ENCODE measurements at places on chromosomes 11 and 22. TPM values are rescaled to one million over a fixed set of nuclear protein-coding genes. Genes with fewer than 3 reads are reported as not detected.

CLTCL1 gene
- total RNA-seq: 10.2 TPM

- DNase-seq: peak; percentile 91
These were observed 121.3 kb downstream of the APOL5 start for GRCh38 chr22:35838855-35839576.

DNA sequence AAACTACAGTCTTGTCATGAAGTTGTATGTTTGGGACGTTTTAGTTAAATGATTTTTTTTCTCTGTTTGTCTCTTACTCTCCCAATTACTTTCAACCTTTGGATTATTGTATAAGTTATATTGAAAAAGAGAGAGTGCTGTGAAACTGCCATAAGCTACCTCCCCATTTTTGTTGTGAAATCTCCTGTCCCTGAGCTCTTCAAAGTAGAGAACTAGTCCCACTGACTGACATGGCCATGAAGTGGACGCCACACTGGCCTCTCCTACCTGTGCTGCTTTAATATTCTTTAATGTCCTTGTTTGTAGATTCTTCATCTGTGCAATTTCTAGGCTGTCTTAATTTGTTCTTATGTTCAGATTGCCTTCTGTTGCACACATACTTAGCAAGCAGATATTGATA lies 56.3 kb downstream of the PPFIA1 start:
- DNase-seq: no peak

DNA sequence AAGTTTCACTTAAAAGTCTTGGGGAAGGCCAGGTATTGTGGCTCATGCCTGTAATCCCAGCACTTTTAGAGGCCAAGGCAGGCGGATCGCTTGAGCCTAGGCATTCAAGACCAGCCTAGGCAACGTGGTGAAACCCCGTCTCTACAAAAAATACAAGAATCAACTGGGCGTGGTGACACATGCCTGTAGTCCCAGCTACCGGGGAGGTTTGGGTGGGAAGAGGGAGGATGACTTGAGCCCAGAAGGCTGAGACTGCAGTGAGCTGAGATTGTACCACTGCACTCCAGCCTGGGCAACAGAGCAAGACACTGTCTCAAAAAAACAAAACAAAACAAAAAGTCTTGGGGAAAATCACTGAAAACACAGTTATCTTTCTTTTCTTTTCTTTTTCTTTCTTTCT lies 15.4 kb upstream of the XBP1 start:
- no peak for DNase-seq

- peak; percentile 68 for DNase-seq
These were observed 17.3 kb downstream of the EPS8L2 start for GRCh38 chr11:723120-723883.

DNA sequence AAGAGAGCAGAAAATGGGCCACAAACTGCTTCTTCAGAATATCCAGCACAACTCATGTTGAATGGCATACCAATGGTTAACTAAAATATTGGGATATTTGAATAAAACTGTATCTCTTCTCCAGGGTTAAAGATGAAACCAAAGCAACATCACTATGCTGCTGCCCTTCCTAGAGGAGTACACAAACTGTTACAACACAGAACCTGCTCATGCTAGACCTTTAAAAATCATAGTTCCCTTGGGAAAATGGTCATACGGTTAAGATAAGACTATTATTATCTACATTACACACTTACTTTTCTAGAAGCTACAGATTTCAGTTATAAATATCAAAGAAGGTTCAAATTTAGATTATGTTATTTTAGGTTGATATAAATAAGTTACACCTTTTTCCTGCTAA lies 78.6 kb upstream of the TP53AIP1 start:
- DNase-seq: peak; percentile 25

OSBP2 gene
- total RNA-seq: 2.0 TPM

TSGA10IP gene
- not detected for total RNA-seq

- DNase-seq: peak; percentile 44
These were observed 4.1 kb downstream of the MARK2 start for GRCh38 chr11:63843041-63843440.

DNA sequence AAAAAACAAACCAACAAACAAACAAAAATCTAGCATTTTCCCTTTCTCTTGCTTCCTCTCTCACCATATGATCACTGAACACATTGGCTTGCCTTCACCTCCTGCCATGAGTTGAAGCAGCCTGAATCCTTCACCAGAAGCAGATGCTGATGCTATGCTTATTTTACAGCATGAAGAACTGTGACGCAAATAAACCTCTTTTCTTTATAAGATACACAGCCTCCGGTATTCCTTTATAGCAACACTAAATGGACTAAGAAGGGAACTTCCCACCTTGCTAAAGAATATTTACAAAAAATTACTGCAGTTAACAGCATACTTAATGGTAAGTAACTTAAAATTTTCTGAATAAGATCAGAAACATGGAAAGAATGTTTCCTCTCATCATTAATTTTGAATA lies 27.7 kb upstream of the TEAD1 start:
- DNase-seq: no peak

DNA sequence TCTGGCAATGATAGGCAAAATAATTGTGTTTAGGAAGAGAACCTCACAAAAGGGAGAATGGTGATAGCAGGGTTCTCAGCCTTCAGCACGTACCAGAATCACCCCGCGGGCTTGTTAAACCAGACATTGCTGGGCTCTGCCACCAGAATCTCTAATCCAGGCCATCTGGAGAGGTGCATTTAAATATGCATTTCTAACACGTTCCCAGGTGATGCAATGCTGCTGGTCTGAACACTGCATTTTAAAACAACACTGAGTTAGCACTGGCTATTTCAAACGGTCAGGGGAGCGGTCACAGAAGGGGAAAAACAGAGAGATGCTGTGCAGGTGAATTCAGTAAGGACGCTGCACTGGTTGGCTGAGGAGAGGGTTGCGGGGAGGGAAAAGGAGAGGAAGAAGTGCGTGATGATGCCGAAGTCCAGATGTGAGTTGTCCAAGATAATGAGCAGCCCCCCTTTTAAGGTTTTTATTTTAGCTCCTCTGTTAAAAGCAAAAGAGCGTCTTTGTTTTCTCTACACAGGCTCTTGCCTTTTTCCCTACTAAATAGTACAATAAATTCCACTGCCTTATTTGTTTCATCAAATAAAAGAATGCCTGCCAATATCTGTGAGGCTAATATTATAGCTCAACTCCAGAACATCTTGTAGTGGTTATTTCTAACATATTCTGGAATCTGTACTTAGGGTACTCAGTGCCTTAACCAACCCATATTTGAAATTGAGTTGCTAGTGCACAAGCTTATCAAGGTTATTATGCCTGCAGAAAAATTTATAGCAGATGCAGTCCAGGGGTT lies 109.6 kb upstream of the POU2AF2 start:
- DNase-seq: no peak

- DNase-seq: no peak
These were observed 23.6 kb downstream of the NPAT start for GRCh38 chr11:108198833-108199232.

SEPTIN3 gene
- not detected for total RNA-seq

DNA sequence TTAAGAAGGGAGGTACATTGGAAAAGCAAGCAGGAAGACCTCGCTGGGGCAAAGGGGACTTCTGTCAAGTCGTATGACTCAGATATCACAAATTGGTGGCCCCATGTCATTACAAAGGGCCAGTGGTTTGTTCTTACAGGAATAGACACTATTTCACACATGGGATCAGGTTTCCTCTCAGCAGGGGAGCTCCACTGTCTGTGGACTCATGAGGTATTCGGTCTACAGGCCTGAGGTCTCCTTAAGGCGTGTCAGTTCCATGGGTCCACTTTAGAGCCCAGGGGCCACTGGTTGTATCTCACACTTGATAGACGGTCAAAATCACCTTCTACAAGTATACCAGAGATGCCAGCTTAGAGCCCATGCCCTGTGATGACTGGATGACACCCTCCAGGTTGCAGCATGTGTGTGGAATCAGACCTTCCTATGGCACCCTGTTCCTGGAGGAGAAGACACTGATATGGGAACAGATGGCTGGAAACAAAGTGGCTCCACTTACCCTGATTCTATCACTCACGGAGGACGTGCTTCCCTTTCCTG lies 288.1 kb upstream of the B3GAT1 start:
- DNase-seq: no peak

- DNase-seq: peak; percentile 46
These were observed 11.8 kb upstream of the THY1 start for GRCh38 chr11:119434591-119435330.

DNA sequence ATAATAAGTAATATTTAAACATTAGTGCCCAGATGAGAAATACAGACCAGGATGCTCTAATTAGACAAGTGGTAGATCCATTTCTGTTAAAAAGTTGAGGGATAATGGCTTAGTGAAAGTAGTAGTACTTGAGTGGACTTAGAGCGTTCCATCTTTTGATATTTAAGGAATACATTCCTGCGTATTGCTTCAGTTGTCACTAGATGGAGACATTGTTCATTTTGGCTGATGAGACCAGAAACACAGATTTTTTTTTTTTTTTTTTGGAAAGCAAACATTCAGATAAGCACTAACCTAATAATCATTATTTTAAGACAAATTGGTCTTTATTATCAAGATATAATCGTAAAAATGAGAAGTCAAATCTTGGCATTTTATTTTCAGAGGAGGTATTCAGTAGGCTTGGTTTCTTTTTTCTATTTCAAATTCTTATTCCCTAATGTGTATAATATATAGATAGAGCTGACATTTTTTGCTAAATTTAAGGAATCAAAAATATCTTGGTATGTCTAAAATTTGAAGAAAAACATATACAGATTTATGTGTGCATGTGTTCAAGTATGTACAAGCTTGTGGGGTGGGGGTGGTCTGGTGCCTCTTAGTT lies 92.9 kb downstream of the DYNC2H1 start:
- DNase-seq: peak; percentile 66

DNA sequence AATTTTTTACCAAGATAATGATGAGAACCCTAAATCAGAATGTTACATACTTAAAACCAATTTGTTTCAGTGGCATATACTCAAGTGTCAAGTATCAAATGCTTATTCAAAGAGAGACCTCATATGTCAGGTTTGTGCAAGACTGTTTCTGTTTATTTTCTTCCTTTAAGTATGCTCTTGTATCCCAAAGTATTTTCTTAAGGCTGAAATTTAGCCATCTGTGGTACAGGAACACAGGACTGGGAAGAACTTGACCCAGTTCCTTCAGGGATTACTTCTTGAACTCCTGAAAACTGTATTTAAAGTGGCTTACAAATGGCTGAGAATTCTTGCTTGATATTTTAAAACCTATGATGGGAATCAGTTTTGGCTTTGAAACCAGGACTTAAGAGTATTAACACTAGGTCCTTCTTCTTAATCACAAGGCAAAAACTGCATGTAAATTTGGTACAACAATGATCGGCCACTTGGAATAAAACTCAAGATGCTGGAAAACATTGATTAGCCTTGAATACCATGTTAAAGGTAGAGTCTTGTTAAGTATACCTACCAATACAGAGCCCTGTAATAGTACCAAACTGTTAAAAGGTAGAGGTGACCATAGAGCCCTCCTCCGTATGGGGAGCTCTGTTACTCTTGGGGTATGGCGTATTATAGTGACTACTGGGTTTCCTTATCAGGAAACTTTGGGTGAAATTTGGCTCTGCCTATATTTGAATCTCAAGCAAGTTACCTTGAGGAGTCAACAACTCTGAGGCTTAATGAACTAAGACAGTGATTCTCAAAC lies 95.9 kb downstream of the BLID start:
- no peak for DNase-seq

DNA sequence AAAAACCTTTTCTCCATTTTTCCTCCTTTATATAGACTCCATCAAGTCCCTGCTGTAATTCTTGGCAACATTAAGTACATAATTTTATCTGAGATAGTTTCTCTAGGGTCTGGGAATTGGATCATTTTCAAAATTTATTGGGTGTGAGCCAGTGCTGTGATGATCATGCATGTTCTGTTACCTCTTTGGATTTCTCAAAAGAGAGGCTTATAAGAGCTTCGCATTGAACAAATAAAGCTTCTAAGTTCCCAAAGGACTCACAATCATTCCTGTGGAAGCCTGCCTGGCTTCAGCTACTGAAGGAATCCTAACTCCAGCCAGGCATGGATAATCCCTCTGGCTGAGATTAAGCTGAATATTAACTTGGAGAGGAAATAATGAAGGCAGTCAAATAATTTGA lies 208.5 kb downstream of the RAB38 start:
- no peak for DNase-seq

DNA sequence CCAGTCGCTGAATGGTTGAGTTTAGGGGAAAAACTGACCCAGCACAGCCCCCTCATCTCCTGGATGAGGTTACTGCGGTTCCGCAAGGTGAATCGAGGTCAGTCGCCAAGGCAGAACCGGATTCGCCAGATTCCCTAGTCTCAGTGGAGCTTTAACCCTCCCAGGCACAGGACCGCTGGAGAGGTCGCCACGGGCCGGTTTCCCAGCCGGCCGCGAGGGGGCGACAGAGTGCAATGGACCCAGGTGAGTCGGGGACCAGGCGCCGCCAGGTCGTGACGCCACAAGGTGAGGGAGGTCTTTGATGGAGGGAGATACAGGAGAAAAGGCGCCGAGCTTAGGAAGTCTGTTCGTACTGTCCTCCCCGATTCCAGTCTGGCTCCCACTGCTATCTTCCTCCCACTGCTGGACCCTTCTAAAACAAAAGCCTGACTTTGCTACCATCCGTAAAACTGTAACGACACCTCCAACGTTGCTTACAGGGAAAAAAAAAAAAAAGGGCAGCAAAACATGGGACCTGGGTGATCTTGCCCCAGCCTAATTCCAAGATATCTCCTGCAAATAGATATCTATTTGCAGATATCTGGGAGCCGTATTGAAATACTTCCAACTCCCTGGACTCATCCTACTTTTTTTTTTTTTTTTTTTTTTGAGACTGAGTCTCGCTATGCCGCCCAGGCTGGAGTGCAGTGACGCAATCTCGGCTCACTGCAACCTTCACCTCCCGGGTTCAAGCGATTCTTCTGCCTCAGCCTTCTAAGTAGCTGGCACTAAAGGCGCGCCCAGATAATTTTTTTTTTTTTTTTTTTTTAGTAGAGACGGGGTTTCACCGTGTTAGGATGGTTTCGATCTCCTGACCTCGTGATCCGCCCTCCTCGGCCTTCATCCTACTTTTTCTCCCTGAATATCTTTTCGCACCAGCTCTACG lies 1.4 kb upstream of the GGA1 start:
- peak; percentile 62 for DNase-seq

DNA sequence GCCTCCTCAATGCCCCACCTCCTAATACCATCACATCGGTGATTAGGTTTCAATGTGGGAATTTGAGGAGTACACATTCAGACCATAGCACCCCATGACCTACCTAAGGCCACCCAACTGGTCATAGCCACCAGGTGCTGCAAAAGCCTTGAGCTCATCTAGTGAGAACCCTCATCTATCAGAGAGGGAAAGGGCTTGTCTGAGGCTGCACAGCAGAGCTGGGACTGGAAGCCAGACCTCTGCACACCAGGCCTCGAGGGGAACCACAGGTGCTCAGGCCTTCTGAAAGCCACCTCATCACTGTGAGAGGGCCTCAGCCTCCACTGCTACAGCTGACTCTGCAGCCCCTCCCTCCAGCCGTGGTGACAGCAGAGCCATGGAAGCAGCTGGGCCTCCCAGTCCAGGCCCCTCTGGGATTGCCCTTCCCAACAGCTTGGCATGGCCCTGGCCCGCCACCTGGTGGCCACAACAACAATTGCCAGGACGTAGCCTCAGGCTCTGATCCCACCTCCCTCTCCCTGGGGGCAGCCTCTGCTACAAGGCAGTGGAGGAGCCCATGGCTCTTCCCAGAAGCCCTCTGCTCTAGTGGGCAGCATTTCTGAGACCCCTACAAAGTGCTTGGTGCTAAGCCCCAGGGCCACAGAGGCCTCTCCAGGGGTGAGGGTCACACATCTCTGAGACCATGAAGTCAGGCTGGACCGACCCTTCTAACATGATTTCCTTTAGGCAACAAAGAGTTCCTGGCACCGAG lies 41.0 kb upstream of the PRDM11 start:
- DNase-seq: peak; percentile 80

- DNase-seq: peak; percentile 85
These were observed 8.2 kb downstream of the UPB1 start for GRCh38 chr22:24503137-24503842.

All from GM23248 (cell line).